ENCODE measurements at places on chromosomes 4 and X. TPM values are rescaled to one million over a fixed set of nuclear protein-coding genes. Genes with fewer than 3 reads are reported as not detected.
A peak's percentile ranks its signal among the peaks of the same experiment; 100 is the strongest.

- H3K4me1 ChIP-seq = peaks cover 3% of the 10 kb centered on the region
- no peak overlapping the region for H3K27ac ChIP-seq
- H3K4me3 ChIP-seq = no peak overlapping the region
These were observed 200.0 kb upstream of the MAOA start for GRCh38 chrX:43456063-43456462.

DNA sequence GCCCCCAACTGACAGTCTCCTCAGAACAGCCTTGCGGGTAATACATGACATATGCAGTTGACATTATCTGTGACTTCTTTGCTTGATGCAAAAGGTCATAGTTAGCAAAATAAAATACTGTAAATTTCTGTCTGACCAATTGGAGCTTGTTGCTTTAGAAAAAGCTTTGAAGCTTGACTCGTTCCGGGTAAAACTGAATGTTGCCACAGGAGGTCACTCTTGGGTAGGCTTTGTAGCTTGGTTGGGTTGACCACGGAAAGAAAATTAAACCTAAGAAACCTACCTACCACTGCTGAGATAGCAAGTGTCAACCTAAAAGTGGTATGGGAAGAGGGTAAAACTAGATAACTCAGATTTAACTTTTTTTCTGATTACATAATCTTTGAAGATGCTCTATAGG is 23.2 kb downstream of the PRPS2 start:
- H3K27ac ChIP-seq = no peak overlapping the region
- H3K36me3 ChIP-seq = peaks cover 6% of the 10 kb centered on the region
- no peaks in the 10 kb centered on the region for H3K27me3 ChIP-seq
- H3K4me1 ChIP-seq = no peaks in the 10 kb centered on the region
- H3K4me3 ChIP-seq = no peak overlapping the region

GRCh38 chrX:153662266-153662665 is 11.3 kb downstream of the PNCK start:
- H3K36me3 ChIP-seq = no peaks in the 10 kb centered on the region
- DNase-seq = peak; percentile 27
- H3K4me1 ChIP-seq = peaks cover 4% of the 10 kb centered on the region
- H3K27ac ChIP-seq = no peak overlapping the region
- no peak overlapping the region for H3K4me3 ChIP-seq

HSFX4 gene
- not detected for total RNA-seq

DNA sequence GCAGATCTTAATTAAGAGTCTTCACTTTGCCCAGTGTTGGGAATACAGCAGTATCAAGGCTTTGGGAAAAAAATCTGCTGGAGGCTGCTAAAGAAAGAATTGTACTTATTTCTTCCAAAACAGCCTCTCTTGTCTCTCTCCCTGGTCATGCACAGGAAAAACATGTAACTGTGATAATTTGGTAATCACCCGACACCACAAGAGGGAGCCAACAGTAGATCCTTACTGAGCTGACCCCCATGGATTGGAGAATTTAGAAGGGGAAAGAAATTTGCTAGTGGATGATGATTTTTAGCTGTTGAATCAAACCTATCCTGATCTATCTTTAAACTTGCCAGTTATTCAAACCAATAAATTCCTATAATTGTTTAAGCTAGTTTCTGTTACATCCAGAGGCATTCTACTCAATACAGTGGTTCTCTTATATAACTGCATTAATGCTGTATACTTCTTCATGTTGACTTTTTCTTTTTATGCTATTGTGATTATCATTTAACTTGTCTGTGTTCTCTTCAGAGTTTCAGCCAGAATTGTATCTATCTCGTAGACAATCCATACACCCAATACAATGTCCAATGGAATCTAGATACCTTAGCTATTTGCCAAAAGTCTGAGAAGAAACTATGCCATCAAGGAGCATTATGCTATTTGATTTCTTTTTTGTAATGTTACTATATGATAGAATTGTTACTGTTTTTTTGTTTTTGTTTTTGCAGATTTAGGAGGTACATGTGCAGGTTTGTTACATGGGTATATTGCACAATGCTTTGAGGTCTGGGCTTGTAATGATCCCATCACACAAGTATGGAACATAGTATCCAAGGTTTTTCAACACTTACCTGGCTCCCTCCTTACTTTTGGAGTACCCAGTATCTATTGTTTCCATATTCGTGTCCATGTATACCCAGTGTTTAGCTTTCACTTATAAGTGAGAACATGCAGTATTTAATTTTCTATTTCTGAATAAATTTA is 31.3 kb upstream of the ARHGEF38 start:
- H3K4me3 ChIP-seq = no peak overlapping the region
- H3K27ac ChIP-seq = no peak overlapping the region
- no peaks in the 10 kb centered on the region for H3K27me3 ChIP-seq
- H3K4me1 ChIP-seq = no peaks in the 10 kb centered on the region

GRCh38 chr4:158259955-158260575 is 49.8 kb downstream of the TMEM144 start:
- H3K27ac ChIP-seq = no peak overlapping the region
- no peak overlapping the region for H3K4me3 ChIP-seq
- H3K36me3 ChIP-seq = no peaks in the 10 kb centered on the region
- no peaks in the 10 kb centered on the region for H3K4me1 ChIP-seq

- peaks cover 27% of the 10 kb centered on the region for H3K27me3 ChIP-seq
These were observed 62.3 kb upstream of the ADRA2C start for GRCh38 chr4:3703677-3704521.

DNA sequence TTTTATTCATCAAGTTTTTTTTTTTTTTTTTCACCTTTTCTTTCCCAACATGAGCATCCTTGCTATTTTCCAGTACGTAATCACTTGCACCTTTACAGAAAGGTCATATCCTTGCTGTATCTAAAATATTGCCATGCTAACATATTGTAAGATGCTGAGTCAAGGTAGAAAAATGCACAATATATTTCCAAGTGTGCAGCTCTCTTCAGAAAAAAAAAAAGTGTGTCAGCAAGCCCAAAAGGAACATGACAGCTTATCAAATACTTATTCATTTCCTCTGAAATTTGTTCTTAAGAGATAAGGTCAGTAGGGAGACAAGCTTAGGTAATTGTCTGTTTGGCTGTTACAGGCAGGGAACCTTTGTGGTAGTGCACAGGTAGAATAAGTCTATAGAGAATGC is 27.0 kb downstream of the SH2D1A start:
- peaks cover 13% of the 10 kb centered on the region for H3K4me1 ChIP-seq
- no peaks in the 10 kb centered on the region for H3K27me3 ChIP-seq
- no peak overlapping the region for H3K27ac ChIP-seq

- no peak overlapping the region for H3K27ac ChIP-seq
- H3K4me3 ChIP-seq = no peak overlapping the region
- H3K27me3 ChIP-seq = no peaks in the 10 kb centered on the region
- no peak for DNase-seq
- H3K36me3 ChIP-seq = peaks cover 34% of the 10 kb centered on the region
These were observed 19.3 kb downstream of the EVC2 start for GRCh38 chr4:5689065-5689464.

- no peak overlapping the region for H3K4me3 ChIP-seq
- H3K36me3 ChIP-seq = no peaks in the 10 kb centered on the region
- H3K27ac ChIP-seq = no peak overlapping the region
- no peaks in the 10 kb centered on the region for H3K4me1 ChIP-seq
These were observed 1670.4 kb upstream of the AGA start for GRCh38 chr4:179112441-179113170.

SMIM14 gene
- 61.0 TPM for total RNA-seq

GRCh38 chr4:47120783-47121182 is 89.4 kb downstream of the GABRB1 start:
- no peak overlapping the region for H3K27ac ChIP-seq
- H3K36me3 ChIP-seq = no peaks in the 10 kb centered on the region
- H3K4me3 ChIP-seq = no peak overlapping the region
- H3K4me1 ChIP-seq = no peaks in the 10 kb centered on the region

- H3K27me3 ChIP-seq = no peaks in the 10 kb centered on the region
- H3K36me3 ChIP-seq = peaks cover 18% of the 10 kb centered on the region
- peaks cover 7% of the 10 kb centered on the region for H3K4me1 ChIP-seq
These were observed 5.0 kb downstream of the FUNDC2 start for GRCh38 chrX:155031657-155032056.

- peak overlapping the region; percentile 59 for H3K27ac ChIP-seq
- no peaks in the 10 kb centered on the region for H3K27me3 ChIP-seq
- DNase-seq = no peak
- peaks cover 20% of the 10 kb centered on the region for H3K36me3 ChIP-seq
- no peak overlapping the region for H3K4me3 ChIP-seq
These were observed 36.6 kb downstream of the SMARCAD1 start for GRCh38 chr4:94244087-94244828.

DNA sequence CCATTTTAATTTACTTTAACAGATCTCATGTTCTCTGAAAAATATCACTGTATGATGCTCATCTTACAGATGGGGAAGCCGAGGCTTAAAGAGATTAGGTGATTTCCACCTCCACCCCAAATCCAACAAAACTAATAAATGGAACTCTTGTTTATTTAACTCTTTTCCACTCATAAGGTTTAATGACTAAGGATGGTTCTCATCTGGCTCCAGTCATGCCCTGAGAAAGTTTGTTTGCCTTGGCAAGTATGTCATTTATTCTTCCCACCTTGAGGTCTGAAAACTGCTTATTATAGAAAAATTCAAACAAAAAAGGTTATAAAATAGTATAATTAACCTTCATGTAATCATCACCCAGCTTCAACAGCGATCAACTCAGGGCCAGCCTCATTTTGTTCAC is 56.3 kb downstream of the PPEF2 start:
- DNase-seq = no peak
- no peaks in the 10 kb centered on the region for H3K36me3 ChIP-seq
- H3K27ac ChIP-seq = no peak overlapping the region
- peaks cover 20% of the 10 kb centered on the region for H3K4me1 ChIP-seq
- H3K27me3 ChIP-seq = peaks cover 9% of the 10 kb centered on the region

CENPVL1 gene
- total RNA-seq = 1.4 TPM

MAPK10 gene
- 21.4 TPM for total RNA-seq

- no peaks in the 10 kb centered on the region for H3K36me3 ChIP-seq
- H3K27me3 ChIP-seq = no peaks in the 10 kb centered on the region
- H3K4me1 ChIP-seq = no peaks in the 10 kb centered on the region
- H3K27ac ChIP-seq = no peak overlapping the region
- H3K4me3 ChIP-seq = no peak overlapping the region
These were observed 388.7 kb downstream of the FAT4 start for GRCh38 chr4:125703443-125703842.

DNA sequence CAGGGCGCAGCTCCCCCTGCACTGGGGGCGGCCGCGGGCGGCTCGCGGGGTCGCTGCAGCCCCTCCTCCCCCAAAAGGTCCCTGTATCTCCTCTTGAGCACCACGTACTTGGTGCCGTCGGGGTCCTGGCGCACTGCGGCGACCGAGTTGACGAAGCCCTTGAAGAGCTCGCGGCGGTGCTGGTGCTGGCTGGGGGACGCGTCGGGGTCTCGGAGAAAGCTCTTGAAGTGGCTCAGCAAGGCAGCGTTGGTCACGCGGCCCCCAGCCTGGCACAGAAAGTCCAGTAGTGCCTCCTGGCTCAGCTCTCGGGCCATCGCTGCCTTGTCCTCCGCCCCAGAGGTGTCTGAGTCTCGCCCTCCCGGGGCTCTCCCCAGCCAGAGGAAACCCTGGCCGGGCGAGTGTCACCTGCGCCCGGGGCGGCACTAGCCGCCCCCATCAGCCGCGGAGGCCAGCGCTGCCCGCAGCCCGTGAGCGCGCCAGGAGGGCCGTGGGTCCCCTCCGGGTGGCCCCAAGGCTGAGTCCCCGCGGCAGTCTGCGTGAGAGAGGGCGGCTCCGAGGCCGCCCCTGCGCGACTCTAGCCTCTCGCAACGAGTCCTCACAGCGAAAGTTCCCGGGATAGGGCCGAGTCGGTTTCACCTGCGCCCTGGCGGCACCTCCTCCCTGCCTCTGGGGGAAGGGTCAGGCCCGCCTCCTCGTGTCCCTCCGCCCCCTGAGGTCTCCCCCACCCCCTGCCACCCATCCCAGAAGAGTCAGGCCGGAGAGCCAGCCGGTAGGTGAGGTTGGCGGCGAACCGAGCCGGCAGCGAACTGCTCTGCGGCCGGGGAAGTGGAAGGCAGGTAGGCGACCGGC is at the start of gene SOWAHB:
Gene SOWAHB (minus strand): TSS at position 609 of the 849 bp plus-strand sequence. CDS start 295 bp downstream, at position 314.
- H3K4me1 ChIP-seq = peaks cover 16% of the 10 kb centered on the region
- peaks cover 17% of the 10 kb centered on the region for H3K27me3 ChIP-seq
- peak within 1 kb of the TSS; percentile 84 for H3K27ac ChIP-seq

DDX53 gene
- not detected for total RNA-seq

CFI gene
- 0.24 TPM for total RNA-seq

RENBP gene
- total RNA-seq = 2.5 TPM

TMEM154 gene
- 0.46 TPM for total RNA-seq

TBC1D1 gene
- 138 TPM for total RNA-seq

GRCh38 chrX:136453771-136454170 is 34.0 kb upstream of the BRS3 start:
- H3K4me1 ChIP-seq = peaks cover 3% of the 10 kb centered on the region
- no peak overlapping the region for H3K27ac ChIP-seq
- DNase-seq = no peak
- H3K36me3 ChIP-seq = no peaks in the 10 kb centered on the region
- H3K4me3 ChIP-seq = no peak overlapping the region

DNA sequence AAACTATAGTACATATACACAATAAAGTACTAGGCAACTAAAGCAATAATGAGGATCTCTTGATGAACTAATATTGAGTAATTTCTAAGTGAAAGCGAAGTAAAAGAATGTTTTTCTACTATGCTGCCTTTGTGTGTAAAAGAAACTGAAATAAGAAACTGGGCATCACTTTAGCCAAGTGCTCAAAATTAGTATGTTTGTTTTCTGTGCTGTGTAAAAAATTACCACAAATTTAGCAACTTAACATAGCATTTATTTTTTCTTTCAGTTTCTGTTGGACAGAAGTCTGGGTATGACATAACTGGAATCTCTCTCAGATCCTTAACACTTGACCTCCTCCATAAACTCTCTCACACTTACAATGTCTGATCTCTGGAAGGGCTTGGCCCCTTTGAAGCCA is 687.1 kb upstream of the MAGEB2 start:
- no peaks in the 10 kb centered on the region for H3K27me3 ChIP-seq
- H3K4me3 ChIP-seq = no peak overlapping the region
- no peak for DNase-seq
- no peaks in the 10 kb centered on the region for H3K4me1 ChIP-seq

ARX gene
- total RNA-seq = 5.8 TPM

AKAP14 gene
- not detected for total RNA-seq

GRCh38 chr4:3344104-3344503 is 51.3 kb downstream of the RGS12 start:
- H3K36me3 ChIP-seq = peaks cover 7% of the 10 kb centered on the region
- H3K4me1 ChIP-seq = peaks cover 24% of the 10 kb centered on the region
- DNase-seq = no peak

DNA sequence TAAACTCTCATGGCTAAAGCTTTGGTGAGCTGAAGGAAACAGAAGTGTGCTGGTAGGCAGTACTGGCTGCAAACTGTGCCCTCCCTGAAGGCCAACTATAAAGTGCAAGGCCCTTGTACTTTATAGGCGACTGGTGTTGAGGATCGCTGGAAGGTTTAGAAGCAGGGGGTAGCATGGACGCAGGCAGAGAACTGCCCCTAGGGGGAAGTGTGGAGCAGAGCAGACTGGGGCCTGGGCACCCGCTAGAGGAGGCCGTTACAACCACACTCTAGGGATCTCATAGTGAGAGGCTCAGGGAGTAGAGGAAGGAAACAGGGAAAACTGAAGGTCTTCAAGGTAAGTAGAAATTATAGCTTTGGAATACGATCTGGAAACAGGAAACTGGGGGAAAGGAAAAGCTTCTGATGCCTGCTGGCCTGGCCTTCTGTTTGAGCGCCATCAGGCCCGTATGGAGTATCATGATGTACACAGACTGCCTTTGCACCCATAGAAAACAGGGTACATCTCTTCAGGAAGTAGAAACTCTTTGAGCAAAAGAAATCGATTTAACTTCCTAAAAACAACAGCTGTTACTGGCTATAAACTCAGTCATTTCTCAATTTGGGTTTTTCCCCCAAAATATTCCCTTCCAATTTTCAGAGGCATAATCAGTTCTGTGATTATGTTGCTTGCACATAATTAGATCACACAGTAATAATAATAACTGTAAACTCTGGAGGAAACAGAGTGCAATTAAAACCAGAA is 23.9 kb upstream of the TMSB4X start:
- no peaks in the 10 kb centered on the region for H3K27me3 ChIP-seq
- no peak overlapping the region for H3K4me3 ChIP-seq
- no peak for DNase-seq
- H3K36me3 ChIP-seq = no peaks in the 10 kb centered on the region
- no peak overlapping the region for H3K27ac ChIP-seq
